Head of caudate nucleus (tissue), 42 donors: ENCODE measurements at places on chromosomes 16 and 17.
A peak's percentile ranks its signal among the peaks of the same experiment; 100 is the strongest.

DNA sequence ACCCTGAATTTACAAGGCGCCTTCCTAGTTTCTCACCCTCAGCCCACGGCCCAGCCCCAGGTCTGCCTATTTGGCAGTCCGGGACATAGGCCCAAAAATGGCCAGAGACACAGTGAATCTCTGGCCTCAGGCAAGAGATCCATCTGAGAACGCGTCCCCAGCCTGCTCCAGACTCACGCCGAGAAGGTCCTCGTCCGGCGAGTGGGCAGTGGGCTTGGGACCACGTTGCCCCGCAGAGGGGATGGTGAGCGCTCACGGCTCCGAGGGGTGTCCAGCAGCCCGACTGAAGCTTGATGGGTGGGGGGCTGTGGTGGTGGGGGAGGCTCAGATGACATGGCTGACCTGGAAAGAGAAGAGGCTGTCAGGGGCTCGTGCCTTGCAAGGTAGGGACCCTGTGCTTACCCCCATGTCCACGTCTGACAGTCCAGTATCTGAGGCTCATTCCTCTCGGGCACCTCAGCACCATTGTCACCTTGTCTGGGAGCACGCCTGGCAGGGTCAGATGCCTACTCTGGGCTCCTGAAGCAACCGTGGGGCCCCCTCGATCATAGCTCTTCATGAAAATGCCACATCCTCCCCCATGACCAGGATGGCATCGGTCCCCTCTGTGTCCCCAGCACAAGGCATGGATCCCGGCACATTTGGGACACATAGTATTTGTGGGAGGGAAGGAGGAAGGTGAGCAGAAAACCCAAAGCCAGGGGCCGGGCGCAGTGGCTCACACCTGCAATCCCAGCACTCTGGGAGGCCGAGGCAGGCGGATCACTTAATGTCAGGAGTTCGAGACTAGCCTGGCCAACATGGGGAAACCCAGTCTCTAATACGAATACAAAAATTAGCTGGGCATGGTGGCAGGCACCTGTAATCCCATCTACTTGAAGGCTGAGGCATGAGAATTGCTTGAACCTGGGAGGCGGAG, 9.6 kb downstream of the CARHSP1 start:
- no peak for DNase-seq

DNA sequence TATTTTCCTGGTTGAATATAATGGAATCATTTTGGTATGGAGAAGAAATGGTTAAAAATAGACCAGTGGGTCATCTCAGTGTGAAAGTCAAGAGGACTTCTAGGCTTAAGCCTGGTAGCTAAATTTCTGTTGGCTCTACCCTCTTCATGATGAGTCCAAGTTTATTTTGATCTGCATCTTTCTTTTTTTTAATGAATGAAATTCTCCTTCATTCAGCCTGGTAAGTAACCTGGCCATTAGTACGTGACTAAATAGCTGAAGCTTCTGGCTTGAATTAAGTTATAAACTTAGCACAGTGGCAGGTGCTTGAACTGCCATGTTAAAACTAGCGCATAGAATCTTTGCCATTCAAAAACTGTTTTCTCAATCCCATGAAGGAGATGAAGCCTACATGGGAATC, 28.0 kb downstream of the NF1 start:
- DNase-seq, result no peak

DNA sequence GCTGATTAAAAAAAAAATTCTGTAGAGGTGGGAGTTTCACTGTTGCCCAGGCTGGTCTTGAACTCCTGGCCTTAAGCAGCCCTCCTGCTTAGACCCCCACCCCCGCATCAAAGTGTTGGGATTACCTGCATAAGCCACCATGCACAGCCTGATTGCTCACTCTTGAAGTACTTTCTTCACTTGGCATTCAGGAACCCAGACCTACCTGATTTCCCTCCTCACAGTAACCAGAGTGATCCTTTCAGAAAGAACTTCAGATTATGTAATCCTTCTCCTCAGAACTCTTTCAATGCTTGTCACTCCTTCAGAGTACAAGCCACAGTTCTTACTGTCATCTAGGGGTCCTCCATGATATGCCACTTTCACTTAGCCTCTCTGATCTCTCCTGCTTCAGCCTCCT, 1.4 kb downstream of the EFCAB13 start:
- no peak for DNase-seq

DNA sequence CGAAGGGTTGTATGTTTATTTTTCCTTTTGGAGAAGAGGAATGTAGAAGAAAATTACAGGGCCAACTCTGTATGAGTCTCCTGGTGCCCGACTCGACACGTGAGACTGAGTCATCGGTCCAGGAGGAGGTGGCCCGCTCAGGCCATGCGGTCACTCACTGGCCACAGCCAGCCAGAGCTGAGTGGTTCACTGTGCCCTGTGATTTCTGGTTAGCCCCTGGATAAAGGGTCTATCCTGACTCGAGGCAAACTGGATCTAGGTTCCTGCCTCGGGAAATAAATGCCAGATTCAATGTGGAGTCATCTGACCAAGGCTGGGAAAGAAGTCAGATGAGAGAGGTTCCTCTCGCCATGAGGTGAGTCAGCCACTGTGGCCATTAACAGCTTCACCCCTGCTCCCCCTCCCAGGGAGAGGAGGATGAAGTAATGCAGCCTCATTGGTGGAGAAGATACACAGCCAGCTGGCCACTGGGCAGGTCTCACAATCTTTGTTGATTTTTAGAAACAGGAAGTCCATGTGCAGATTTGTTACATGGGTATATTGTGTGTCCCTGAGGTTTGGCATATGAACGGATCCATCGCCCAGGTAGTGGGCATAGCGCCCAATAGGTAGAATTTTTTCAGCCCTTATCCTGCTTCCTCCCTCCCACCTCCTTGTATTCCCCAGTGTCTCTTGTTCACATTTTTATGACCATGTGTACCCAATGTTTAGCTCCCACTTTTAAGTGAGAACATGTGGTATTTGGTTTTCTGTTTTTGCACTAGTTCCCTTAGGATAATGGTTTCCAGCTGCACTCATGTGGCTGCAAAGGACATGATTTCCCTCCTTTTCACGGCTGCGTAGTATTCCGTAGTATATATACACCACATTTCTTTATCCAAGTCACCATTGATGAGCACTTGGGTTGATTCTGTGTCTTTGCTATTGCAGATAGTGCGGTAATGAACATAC, 21.7 kb upstream of the USP36 start:
- peak; percentile 71 for DNase-seq

DNA sequence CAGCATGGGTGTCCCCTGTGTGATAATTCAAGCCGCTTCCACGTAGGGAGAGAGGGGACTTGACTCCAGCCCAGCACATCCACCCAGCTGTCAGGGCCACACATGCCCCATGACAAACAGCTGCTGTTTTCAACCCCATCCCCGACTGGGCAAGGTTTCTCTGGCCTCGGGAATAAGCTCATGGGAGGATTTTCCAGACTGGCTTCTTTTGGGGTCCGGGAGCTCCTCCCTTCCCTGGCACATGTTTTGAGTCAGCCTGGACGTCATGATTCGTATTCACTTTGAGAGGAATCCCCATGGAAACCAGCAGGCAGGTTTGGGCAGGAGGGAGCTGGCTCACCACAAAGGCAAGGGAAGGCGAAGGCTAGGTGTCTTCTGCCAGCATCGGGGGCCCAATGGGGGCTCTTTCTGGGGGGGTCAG, 156.4 kb downstream of the CMIP start:
- no peak for DNase-seq

DNA sequence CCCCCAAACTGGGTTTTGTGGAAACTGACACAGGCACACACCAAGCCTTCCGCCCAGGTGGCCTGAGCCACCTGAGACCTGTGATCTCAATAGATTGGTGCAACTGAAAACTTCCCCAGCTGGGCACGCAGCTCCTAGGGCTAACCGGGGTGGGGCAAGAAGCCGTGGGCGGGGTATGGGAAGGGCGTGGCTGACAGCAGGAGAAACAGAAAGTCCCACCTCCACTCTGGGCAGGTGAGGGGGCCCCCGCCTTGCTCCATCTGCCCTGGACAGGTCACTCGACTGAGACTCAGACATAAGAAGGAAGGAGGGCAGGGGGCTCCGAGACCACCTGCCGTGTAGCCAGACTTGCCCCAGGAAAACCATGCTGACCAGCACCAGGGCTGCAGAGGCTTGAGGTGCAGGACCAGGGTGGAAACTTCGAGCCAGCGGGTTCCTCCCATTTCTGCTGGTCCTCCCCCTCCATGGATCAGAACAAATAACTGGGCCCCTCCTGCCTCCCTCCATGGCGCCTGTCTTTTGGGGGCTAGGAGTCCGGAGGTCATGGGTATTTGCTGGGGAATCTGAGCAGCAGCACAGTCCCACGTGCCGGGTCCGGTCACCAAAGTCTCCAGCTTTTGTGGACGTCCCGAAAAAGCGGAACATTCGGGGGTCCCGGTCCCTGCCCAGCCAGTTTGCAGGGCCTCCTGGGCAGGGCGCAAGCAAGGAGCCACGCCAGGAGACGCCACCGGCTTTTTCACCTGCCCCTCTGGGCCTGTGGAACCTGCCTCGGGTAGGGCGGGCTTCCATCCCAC, 1.3 kb downstream of the TIMP2 start:
- DNase-seq, result no peak

- no peak for DNase-seq
Measured at GRCh38 chr16:65114527-65114926, 7.3 kb downstream of the CDH11 start.
